ENCODE measurements at places on chromosomes 7 and 10.

- no peak for DNase-seq
These were observed 70.6 kb downstream of the CCDC71L start for GRCh38 chr7:106590209-106590816.

GRCh38 chr7:78970440-78970916 is 483.0 kb downstream of the MAGI2 start:
- DNase-seq: peak; percentile 27

DNA sequence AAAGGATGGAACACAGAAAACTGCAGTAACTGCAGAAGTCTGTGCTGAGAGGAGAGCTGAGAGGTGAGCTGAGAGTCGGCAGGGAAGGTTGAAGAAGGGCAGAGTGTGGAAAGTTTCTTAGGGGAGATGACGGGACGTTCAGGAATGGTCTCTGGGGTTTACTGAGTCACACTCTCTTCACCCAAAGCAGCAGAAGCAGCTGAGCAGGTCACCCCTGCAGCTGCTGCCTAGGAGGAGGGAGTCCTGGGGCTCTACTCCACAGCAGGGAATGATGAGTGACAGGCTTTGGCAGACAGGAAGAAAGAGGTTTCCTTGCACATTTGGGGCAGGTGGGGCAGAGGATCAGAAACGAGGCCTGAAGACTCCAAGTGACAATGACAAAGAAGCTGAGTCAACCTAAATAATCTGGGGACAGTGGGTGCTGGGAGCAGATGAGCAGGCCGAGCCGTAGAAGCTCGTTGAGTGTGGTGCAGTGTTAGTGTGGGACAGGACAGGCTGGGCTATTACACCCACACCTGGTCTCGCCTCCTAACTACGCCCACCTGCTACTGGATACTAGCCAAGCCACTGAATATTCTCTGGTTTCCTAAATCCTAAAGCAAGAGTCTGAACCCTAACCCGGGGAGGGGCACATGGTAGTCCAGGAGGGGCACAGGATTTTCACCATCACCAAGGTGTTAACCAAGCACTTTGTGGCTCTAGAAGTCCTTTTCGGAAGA is 24.9 kb downstream of the BEND7 start:
- DNase-seq: peak; percentile 5

DNA sequence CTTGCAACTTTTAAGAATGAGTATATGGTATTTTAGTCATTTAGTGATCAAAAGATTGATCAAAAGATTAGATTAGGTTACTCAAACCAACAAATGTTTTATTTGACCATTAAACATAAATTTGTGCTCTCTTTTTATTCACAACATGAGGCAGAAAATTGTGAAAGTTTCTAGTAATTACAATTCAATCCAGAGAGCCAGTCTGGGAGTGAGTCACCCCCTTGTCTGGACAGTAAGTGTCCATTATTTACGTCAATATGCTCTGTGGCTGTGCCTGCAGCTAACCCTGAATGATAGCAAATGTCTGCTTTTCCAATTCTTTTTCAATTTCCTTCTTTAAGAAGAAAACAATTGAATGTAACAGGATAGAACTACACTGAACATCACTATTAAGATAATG is 27.9 kb downstream of the GNG11 start:
- DNase-seq: no peak

DNA sequence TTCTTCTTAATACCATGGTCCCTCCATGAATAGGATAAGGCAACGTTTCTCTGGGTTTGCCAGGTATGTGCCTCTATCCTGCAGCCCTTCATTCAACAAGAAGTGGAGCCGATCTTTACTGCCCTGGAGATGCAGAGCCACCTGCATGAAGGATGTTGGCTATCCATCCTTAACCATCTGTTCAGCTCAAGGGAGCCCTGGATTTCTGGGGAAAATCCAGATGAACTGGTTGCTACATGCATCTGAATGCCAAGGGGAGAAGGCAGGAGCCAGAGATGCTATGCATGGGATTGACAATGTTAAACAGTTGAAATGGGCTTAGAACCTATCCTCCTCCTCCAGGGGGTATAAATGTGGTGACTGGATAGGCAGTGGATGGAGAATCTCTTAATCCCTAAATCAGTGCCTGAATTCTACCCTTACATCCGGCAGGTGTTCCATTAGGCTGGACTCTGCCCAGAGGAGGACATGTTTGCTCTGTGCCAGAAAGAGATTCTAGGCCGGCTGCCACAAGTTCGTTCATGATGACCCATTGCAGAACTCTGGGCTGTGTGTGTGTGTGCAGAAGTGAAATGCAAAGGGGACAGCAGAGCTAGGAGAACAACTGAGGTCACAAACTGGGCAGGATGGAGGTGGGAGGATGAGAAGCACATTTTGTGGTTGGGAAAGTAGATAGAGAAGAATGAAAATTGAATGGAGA is 15.6 kb downstream of the CPED1 start:
- DNase-seq: peak; percentile 10

DNA sequence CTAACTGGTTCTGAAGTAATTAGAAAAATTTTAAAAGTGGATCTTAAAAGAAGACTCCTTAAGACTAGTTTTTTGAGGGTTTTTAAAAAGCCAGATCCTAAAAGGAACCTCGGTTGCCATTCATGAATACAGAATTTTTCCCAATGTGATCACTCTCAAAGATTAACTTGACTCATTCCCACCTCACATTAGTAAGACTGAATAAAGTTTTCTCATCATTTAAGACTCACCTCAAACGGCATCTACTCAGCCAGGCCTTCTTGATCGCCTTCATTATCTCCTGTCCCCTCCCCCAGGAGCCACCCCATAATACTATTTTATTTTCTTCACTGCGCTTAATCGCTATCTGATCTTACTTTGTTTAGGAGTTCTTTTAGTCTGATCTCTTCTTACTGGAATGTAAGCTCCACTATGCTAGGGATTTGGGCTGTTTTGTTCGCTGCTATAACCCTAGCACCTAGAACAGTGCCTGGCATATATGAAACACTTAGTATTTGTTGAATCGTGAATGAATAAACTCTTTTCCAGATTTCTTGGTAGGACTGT is 55.9 kb upstream of the PCGF5 start:
- DNase-seq: peak; percentile 51
